ENCODE measurements at places on chromosomes 13 and 19.

- no peak for DNase-seq
These were observed 18.2 kb downstream of the ZNF565 start for GRCh38 chr19:36196249-36196648.

DNA sequence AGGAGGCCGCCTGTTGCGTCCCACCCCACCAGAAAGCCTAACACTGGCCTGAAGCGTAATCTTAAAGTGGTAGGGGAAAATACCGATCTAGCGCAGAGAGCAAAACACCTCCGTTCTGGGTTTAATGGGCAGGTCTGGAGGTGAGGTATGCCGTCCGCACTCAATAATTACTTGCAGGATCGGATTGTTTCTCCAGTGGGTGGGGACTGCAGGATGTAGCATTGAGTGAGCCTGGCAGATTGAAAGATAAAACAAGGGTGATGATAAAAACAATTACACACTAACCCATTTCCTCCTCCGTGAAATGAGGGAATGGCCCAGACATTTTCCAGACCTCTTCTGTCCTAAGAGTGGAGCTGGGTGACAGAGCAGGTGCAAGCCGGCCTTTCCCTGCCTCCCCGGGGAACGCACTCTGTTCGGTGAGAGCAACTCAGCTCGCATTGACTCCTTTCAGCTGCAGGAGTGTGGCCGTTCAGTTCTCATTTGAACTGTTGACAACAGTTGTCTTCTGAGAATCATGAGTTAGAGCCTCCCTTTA is 110.2 kb upstream of the DOCK9 start:
- DNase-seq = peak; percentile 71

DNA sequence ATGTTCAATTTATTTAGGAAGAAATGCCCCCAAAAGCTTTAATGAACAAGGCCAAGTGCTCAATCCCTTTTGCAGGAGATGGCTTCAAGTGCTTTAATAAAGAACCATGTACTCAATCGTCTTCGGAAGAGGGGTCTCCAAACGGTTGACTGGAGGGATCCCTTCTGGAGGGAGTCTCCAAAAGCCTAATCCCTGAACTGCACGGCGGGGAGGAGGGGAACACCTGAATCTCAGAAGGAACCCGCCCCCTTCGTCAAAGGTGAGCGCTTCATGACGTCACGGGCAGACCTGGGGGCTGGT is 505 bp downstream of the PAF1 start:
- no peak for DNase-seq

GRCh38 chr13:92849381-92849780 is 377.2 kb upstream of the GPC6 start:
- DNase-seq = no peak

- no peak for DNase-seq
These were observed 312.0 kb downstream of the ATP8A2 start for GRCh38 chr13:25683662-25684370.

- DNase-seq = no peak
These were observed 919 bp downstream of the DACT3 start for GRCh38 chr19:46660008-46660517.

DNA sequence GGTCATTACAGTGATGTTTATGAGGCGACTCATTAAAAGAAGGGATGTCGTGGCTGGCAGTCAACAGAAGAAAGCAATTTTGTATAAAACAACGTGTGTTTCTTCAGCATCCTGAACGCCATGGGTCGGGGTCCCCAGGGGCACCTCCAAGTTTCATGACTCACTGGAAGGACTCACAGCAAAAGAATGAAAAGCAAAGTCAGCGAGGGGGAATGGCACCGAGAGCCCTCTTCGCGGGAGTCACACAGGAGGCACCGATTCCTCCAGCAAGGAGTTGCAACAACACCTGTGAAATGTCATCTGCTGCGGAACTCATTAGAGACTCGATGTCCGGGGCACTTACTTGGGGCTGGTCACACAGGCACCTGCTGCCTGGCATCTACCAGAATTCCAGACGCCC is 130.7 kb upstream of the PEG3 start:
- DNase-seq = no peak

DNA sequence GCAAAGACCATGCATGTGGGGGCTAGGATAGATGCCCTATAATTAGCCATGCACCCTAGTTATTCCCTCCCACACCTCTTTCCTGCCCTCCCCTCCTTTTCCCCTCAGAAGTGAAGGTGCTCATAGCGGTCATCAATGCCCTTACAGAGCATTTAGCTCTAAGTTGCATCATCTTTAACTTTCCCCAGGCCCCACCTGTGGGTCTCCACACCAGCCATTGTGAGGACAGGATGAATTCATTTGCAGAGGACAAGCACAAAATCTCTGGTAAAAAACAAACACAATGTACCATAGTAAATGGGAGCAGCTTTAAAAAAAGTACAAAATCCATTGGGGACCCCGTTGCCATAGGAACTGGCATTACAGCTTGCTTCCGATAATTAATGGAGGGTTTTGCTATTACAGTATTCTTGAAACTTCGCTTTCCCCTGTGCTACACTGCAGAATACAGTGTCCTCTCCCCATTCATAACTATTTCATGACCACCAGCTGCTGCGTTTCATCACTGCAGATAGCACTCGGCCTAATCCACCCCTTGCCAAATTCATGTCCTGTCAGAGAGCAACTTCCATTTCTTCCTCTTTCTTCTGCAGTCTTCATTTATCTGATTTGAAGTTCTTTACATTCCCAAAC is 110.5 kb downstream of the ZDHHC20 start:
- no peak for DNase-seq

GRCh38 chr13:111367340-111367739 is 46.9 kb downstream of the TEX29 start:
- no peak for DNase-seq

- no peak for DNase-seq
These were observed 231.2 kb downstream of the ZIC5 start for GRCh38 chr13:99740251-99740979.

DNA sequence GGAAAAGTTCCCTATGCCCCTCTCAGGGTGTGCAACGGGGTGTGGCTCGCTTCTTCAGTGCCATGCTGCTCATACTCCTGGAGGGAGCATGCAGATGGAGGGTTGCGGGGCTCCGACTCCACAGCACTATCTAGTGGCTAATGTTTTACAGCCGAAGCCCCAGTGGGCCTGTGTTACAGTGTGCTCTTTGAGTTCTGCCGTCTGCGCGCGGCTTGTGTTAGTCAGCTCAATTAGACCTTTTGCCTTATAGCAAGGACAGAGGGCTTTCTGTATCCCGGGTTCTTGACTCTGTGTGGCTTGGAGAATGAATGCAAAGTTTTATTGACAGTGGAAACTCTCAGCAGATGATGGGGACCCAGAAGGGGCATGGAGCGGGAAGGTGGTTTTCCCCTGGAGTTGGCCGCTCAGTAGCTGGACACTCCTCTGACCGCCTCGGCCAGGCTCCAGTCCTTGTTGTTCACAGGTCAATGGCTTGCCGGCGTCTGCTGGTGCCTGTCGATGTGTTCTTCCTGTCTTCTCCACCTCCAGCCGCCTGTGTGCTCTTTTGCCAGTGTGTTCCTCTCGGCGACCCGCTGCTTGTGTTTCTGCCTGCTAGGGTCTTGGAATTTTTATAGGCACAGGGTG is 383.4 kb downstream of the LMO7 start:
- peak; percentile 7 for DNase-seq

DNA sequence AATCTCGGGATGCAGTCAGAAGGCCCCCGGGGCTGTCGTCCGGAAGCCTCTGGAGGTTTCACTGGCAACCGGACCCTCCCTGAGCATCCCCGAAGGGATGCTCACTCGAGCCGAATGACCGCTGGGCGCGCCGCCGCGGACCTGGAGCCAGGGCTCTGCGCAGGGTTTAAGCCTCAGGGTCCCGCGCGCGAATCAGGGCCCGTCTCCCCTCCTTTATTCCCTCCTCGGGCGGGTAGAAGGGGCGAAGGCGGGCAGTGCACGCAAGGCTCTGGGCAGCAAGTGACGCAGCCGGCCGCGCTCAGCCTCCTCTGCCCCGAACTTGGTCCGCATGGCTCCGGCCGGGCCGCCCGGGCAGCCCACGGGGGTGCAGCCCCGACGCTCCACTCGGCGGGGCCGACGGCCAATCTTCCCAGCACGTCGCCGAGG is 572 bp downstream of the SHISA2 start:
- DNase-seq = peak; percentile 19

GRCh38 chr19:17999684-18000479 is 8.1 kb upstream of the ARRDC2 start:
- no peak for DNase-seq

- no peak for DNase-seq
These were observed 3.0 kb downstream of the ZNF490 start for GRCh38 chr19:12607631-12608030.

- DNase-seq = no peak
These were observed 14.9 kb downstream of the LAIR2 start for GRCh38 chr19:54517483-54517882.

GRCh38 chr19:17953869-17954268 is 13.0 kb upstream of the KCNN1 start:
- DNase-seq = no peak

DNA sequence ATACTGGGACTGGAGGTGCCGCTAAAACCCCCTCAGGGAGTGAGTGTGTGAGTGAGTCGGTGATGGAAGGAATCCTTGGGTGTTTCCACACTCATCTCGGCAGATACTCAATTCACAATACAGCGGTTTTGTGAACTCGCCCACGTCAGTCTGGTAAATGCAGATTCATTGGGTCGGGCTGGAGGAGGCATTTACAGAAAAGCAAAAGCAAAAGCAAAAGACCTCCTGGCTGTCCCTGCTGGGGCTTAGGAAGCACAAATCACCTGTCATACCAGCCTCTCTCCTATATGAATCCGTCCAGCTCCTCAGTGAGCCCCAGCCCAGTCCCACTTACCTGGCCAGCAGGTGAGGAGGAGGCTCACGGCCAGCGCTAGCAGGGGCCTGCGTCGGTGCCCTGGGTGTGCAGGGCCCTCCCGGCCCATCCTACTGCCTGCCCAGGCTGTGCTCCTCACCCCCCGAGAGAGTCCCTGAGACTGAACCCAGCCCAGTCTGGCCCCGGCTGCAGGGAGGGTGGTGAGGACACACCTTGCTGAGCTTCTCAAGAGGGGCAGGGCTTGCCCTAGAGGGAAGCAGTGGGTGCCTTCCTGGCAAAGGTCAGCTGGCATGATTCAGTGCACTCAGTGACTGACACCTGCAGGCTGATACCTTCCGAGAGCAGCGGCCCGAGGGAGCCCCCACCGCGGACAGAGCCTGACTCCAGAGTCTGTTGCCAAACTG is at the start of gene MUC16:
Gene MUC16 (minus strand): TSS at position 475 of the 717 bp plus-strand sequence.
- DNase-seq = no peak

- DNase-seq = peak; percentile 90
These were observed 1.1 kb upstream of the SHC2 start for GRCh38 chr19:461721-462551.

GRCh38 chr13:73077865-73078264 is 19.1 kb downstream of the KLF5 start:
- no peak for DNase-seq

- peak; percentile 80 for DNase-seq
These were observed 11.3 kb downstream of the EPS8L1 start for GRCh38 chr19:55086730-55087541.

DNA sequence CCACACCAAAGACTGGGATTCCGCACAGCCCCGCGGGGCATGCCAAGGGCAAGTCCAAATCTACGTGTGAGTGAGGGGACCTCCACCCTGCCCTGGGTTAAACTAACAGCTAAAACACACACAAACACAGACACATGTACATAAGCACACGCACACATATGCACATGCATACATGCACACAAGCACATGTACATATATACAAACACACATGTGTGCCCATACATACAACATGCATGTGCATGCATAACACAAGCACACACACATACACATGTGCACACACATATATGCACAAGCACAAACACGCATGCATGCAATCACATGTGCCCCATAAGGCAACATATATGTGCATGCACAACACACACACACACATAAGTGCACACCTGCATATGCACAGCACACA is 136.7 kb downstream of the SOX1 start:
- no peak for DNase-seq

DNA sequence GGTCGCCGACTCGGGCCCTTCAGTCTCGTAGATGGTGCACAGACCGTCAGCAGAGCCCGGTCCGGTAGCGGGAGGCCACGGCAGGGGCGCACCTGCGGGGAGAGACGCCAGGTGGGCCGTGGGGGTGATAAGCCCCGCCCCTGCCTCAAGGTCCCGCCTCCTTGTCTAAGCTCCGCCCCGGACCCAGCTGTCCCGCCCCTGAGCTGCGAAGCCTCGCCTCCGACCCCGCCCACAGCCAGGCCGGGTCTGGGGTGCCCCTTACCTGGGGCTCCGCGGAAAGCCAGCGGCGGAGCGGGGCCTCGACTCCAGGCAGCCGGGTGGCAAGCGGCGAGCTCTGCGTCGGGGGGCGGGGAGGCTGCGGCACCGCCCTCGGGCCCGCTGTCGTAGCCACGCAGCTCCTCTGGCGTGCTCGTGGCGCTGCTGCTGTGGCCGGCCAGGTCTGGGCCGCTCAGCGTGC is 4.7 kb downstream of the PRR36 start:
- no peak for DNase-seq

DNA sequence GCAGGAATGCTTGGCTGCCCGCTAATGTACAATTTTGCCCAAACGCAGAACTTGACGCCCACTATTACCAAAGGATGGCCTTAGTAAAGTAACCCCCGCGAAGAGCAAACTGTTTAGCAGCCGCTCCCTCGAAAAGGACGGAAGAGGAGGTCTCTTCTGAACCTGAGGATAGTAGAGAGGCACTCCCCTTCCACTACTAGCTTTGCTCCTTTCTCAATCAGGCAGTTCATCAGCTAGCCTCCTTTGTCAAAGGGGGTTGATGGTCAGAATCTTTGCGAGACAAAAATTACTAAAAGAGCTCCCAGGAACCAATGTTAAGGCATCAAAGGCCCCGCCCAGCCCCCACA is 534 bp downstream of the CAB39L start:
- DNase-seq = peak; percentile 17

- DNase-seq = no peak
These were observed 11.3 kb upstream of the PLA2G4C start for GRCh38 chr19:48121909-48122371.

DNA sequence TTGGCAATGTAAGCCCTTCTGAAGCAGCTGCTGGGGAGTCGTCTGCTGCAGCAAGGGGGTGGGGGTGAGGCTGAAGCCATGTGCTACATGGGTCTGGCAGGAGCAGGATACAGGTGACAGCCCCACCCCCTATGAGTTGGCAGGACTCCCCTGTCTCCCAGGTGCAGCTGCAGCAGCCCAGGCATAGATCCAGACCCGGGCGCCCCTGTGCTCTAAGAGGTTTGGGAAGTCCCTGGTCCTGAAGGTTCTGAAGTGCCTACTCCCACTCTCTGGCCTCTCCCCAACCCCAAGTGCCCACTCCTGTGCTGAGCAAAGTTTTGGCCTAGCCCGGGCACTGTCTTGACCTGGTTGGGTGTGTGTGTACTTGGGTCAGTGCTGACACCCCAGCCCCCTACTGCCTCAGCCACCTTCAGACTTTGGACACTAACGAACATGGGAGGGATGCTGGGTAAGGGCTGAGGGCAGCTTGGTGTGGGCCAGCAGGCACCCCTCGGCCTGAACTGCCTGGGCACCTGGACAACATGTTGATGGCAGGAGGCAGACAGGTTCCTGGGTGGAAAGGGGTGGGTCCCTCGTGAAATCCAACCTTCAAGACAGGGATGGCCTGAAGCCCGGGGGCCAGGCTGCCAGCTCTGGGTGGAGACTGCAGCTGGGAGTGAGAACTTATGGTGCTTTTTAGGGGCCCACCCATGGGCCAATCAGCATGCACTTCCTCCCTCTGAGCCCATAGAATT is 54.1 kb upstream of the SLITRK6 start:
- DNase-seq = no peak

- no peak for DNase-seq
These were observed 83.1 kb downstream of the ALOX5AP start for GRCh38 chr13:30818323-30818960.

Measured in NCI-H345 (cell line).